ENCODE measurements at places on chromosomes 12 and 14.
A peak's percentile ranks its signal among the peaks of the same experiment; 100 is the strongest.

DNA sequence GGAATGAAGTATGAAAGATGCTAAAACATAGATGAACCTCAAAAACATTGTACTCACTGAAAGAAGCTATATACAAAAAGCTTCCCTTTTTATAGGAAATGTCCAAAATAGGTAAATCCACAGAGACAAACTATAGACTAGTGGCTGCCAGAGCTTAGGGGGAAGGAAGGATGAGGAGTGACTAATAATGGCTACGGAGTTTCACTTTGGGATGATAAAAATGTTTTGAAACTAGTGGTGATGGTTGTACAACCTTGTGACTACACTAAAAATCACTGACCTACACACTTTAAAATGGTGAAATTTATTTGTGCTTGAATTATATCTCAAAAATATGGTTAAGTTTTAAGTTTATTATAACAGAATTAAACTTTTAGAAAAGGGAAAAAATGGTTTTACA, 37.1 kb upstream of the AMN1 start:
- DNase-seq, result no peak

GRCh38 chr12:3255057-3255456, 177.9 kb downstream of the TSPAN9 start:
- DNase-seq, result no peak

- DNase-seq, result no peak
Observed at GRCh38 chr12:114851981-114852380, 168.0 kb upstream of the TBX3 start.

GRCh38 chr14:96832351-96832750, 35.2 kb downstream of the VRK1 start:
- no peak for DNase-seq

DNA sequence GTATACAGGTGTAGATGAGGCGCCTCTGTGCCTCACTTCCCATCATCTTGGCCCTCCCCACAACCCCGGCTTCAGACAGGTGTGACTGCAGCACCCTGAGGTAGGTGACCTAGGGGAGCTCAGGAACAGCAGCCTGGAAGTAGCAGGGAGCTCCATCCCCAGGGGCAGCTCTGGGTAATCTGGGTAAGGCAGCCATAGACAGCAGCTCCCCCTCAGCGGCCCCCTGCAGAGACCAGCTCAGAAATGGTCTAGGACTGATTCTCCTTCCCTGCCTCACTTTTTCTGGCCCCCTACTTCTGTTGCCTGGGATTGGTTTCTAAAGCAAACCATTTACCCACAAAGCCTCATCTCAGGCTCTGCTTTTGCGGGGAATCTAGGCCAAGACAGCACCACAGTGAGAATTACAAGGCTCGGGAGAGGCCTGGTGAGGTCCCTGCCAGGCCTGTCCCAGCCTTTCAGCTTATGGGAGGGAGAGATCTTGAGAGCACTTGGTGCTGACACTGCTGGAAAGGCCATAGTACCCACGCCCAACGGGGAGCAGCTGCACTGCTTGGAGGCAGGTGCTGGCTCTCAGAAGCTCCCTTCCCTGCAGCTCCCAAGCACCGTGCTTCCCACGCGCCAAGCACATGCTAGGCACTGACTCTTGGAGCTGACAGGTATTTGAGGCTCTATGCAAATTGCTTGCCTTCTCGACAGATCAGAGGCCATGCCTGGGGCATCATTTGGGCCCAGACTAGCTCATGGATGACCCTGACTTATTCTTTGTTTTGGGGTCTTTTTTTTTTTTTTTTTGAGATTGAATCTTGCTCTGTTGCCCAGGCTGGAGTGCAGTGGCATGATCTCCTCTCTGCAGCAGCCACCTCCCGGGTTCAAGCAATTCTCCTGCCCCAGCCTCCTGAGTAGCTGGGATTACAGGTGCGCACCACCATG, 45.1 kb upstream of the TRAF3 start:
- no peak for DNase-seq

GRCh38 chr12:54294152-54294952, 6.5 kb downstream of the NFE2 start:
- no peak for DNase-seq

- DNase-seq, result no peak
Observed at GRCh38 chr14:46322076-46322475, 329.5 kb downstream of the RPL10L start.

DNA sequence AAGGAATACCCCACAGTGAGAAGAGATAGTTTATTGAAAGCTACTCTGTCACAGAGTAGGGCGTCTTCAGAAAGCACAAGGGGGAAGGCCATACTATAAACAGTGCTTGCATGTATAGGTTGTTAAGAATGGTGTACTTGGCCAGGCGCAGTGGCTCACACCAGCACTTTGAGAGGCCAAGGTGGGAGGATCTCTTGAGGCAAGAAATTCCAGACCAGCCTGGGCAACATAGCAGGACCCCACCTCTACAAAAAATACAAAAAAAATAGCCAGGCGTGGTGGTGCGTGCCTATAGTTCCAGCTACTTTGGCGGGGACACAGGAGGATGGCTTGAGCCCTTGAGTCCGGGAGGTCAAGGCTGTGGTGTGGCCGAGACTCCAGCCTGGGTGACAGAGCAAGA, 38.0 kb upstream of the PAPOLA start:
- DNase-seq, result no peak

DNA sequence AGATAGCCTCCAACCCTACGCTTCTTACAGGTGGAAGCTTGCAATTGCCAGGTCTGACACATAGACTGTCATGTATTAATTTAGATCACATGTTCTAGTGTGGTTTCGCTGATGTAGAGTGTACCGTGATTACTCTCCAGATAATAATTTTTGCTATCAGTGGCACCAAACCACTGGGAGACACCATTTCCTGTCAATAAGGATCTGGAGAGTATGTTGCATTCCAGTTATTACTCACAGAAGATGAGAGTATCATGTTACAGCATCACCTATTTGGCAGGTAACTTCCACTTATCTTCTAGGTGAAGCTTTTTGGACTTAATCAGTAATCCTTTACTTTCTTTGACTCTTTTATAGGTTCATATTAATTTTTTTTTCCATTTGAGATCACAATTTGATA, 147.2 kb downstream of the HELB start:
- DNase-seq, result no peak

- DNase-seq, result no peak
Observed at GRCh38 chr12:65100140-65100539, 21.0 kb downstream of the WIF1 start.

DNA sequence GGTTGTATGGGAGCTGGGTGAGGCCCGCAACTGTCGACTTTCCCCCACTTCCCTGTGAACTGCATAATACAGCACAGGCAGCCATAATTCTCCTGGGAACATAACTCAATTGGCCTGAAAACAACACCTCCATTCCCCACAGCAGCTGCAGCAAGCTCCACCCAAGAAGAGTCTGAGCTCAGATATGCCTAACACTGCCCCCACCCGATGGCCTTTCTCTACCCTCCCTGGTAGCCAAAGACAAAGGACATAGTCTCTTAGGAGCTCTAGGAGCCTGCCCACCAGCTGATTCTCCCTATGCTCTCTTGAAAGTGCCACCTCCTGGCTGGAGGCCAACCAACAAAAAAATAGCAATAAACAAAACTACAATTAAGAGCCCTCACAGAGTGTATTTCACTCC, 542.7 kb upstream of the LMO3 start:
- no peak for DNase-seq

DNA sequence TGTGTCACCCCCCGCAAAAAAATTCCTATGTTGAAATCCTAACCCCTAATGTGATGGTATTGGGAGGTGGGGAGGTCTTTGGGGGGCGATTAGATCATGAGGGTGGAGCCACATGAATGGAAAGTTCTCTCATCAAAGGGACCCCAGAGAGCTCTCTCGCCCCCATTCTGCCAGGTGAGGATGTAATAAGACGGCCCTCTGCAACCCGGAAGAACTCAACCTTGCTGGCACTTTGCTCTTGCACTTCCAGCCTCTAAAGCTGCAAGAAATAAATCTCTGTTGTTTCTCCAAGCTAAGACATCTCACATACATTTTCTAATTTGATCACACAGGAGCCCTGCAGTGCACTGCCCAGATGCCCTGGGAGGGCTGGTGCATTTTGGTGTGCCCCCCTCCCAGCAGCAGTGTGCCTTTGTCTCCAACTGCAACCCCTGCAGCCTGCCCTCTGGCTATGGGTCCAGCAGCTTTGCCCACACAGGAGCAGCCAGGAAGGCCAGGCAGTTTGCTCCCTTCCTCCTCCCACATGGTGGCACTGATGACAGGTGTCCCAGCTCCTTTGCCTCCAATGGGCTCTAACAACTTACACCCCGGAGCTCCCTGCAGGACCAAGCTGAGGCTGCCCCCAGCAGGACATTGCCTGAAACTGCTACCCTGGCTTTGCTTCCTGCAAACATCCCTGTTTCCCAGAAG, 59.3 kb downstream of the C14orf132 start:
- peak; percentile 38 for DNase-seq

All from GM04504 (cell line).